ENCODE measurements at places on chromosomes 4 and X.

- no peak for DNase-seq
Observed at GRCh38 chrX:48711929-48712505, 15.5 kb downstream of the SUV39H1 start.

DNA sequence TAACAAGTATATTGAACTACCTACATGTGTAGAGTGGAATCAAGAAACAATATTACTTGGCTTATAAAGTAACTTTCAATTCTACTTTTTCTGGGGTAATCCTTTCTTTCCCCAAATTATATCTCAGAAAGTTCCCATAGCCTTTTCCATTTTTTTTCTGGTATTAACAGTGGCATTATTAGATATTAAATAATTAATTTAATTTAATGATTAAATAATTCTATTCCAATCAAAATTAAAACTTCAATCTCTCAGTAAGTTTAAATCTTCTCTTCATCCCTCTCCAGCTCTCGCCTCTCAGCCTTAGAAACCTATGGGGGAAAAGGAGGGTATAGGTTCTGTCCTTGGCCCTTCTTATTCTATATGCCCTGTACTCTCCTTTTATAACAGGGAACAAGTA, 262.4 kb downstream of the INPP4B start:
- DNase-seq = no peak

GRCh38 chrX:45843518-45843917, 642.8 kb upstream of the DIPK2B start:
- DNase-seq = no peak

DNA sequence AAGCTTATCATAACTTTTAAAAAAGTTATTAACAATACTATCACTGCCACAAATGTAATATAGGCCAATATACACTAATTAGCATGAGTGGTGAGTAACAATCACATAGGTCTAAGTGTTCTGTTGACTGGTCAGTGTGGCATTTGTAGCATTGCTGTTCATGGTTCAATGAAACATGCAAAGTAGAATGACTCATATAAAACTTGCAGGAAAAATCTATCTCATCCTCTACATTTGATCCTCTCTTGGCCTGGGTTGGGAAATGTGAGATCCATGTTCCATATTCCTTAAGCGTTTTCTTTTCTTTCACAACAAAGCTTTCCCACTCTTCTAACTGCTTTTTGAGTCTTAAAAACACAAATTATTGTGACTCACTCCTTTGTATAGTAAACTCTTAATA, 1418.7 kb downstream of the FSTL5 start:
- no peak for DNase-seq
